Ovary (tissue), 10 donors: ENCODE measurements at places on chromosomes 11 and 22. TPM values are rescaled to one million over a fixed set of nuclear protein-coding genes. Genes with fewer than 3 reads are reported as not detected.

The UQCC3 gene
- total RNA-seq, result 9.5 TPM

The CNGA4 gene
- 0.92 TPM for total RNA-seq

The ANKRD49 gene
- total RNA-seq, result 12.9 TPM

DNA sequence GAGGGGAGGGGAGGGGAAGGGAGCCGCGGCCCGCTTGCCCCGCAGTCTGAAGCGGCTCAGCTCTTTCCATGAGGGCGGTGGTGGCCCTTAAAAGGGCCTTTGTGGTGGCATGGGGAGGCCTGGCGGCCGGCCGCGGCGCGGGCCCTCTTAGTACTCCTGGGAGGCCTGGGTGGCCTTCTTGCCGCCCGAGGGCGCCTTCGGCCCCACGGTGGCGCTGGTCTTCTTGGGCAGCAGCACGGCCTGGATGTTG lies 6.9 kb downstream of the DPAGT1 start:
- DNase-seq, result peak; percentile 81

DNA sequence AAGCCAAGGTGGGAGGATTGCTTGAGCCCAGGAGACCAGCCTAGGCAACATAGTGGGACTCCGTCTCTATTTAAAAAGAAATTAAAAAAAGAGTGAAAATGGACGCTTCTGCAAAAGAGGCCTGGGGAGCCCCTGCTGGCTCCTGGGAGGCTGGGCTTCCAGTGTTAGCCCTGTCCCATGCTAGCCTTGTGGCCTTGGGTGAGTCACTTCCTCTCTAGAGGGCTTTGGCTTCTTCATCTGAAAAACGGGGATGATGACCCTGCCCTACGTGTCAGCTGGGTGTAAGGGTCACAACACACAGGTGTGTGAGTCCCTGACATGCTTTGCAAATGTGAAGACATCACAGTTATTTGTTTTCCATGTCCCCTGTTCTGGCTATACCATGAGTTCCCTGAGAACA lies 32.8 kb downstream of the FAM227A start:
- no peak for DNase-seq

DNA sequence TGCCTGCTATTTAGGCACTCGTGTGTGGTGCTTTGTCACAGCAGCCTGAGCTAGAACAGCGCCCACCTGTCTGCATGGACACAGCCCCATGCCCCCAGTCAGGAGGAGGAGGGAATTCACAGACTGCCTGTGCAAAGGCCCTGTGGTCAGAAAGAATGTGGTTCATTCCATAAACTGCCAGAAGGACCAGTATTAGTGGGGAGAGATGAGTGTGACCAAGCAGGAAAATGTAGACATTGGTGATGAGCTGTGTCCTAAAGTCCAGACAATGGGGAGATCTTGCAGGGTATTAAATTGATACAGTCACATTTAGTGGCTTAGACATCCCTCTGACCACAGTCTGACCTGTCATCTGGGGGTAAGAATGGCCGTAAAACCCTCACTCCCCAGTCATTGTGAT lies 83.7 kb upstream of the LINC01488 start:
- DNase-seq, result no peak
